ENCODE measurements at places on chromosomes 16 and 17.
A peak's percentile ranks its signal among the peaks of the same experiment; 100 is the strongest.

GRCh38 chr16:11253009-11253994, 2.7 kb downstream of the SOCS1 start:
- no peak for DNase-seq

DNA sequence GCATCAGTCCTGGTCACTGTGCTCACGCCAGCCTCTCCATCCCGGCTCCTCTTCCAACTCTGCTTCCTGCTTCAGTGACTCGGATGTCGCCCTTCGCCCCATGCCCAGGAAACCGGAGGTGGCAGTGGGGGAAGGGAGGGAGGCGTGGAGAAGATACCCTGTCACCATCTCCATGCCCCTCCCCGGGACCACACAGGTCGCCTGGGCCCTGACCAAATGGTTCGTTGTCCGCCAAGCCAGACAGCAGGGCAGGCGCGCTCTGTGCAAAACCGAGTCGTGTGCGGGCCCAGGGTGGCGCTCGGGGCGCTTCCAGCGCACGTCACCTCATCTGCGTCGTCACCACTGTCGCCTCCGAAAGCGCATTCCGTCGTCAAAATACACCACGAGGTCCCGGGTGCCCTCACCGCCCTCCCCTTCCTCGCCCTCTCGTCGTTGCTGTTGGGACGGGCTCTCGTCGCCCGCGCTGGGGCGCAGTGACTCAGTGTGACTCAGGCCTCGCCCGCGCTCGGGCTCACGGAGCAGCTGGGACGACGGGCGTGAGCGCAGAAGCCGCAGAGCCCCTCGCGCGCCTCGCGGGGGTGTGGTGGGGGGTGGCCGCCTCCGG, 39.2 kb downstream of the ZNF778 start:
- peak; percentile 84 for DNase-seq

GRCh38 chr17:35486920-35487732, 38.6 kb upstream of the SLFN13 start:
- peak; percentile 30 for DNase-seq

DNA sequence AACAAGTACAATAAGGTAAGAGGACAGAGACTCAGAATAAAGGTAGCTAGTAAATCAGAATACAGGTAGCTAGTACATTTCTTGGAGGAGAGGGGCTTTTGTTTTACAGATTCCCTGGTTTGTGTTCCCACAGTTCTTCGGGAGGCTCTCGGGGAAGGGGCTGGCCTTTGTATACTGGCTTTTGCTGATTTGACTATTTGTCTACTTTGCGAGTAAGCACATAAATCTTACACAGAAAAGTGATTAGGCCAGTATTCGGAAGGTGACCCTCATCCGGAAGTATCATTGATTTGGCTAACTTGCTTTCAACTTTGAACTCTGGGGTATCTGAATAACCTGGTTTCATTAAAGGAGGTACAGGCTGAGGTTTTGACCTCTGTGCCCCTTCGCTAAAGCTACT, 21.4 kb upstream of the SNTB2 start:
- no peak for DNase-seq

DNA sequence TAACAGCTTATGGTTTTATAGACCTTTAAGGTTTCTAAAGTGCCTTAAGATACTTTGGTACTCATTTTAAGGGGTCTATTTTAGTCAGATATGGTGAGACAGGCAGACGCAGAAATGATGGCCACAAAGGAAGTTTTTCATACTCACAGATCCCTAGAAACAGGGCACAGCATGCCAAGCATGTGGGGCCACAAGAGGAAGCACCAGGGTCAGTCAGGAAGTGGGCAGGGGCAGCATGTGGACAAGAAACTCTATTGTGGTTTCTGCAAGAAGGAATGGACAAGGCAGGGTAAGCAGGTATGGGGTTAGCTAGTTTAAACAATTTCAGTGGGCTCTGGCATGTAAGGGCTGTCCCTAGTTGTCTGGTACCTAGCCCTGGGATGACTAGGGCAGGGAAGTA, 8.5 kb downstream of the EFCAB3 start:
- DNase-seq: no peak

DNA sequence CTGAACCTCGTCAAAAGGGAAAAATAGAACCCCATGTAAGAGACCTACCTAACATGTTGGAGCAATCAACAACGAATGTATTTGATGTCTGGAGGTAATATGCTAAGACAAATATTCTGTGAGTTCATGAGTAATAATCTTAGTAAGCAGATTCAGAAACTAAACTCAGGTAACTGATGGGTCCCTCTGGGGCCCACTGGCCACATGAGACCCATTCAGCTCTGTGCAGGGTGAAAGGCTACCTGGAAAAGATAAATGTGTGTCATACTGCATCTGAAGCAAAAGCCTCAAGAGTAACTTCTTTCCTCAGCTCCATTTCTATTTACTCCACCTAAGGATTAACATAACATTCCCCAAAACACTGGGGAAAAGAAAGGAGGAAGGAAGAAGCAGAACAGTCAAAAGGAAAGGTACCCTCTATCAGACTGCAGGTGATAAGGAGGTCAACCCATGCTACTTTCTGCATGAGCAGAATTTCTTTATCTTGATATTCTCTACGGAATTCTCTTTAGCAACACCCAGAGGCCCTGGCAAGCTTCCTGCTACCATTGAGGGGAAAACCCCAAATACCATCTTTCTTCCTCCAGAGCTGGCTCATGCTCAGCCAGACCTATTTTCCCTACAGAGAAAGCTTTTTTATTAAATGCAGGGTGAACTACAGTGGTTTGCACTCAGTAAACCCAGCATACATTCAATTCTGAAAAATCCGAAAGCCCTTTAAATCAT, 37.7 kb upstream of the ABCA6 start:
- no peak for DNase-seq

GRCh38 chr16:29673501-29673900, 5.5 kb upstream of the QPRT start:
- no peak for DNase-seq

GRCh38 chr17:72613396-72613795, 479.1 kb downstream of the SLC39A11 start:
- no peak for DNase-seq

DNA sequence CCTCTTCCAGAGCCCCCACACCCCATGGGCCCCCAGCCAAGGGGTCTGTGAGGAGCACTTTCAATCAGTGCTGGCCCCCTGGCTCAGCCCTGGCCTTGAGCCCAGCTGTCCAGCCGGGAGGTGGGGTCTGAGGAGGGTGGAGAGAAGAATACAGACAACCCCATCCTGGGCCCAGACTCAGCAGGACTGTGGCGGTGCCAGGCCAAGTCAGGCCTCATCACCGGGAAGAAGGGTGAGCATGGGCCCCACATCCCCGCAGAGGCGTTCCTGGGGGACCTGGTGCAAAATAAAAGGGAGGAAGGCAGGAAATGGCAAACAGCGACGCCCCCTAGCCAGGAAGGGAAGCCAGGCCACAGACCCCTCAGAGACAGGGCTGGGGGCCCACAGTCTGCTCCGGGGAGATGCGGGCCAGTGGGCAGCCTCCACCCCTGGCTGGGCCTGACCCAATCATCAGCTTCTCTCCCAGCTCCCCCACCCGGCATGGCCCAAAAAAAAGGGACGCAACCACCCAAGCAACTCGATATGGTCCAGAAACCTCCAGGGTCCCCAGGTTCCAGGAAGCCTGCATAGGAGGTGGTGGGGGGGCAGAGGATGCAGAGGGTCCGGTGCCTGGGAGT, 20.6 kb downstream of the ZNF423 start:
- no peak for DNase-seq

- no peak for DNase-seq
Measured at GRCh38 chr17:35998018-35998545, 3.3 kb downstream of the CCL15 start.

DNA sequence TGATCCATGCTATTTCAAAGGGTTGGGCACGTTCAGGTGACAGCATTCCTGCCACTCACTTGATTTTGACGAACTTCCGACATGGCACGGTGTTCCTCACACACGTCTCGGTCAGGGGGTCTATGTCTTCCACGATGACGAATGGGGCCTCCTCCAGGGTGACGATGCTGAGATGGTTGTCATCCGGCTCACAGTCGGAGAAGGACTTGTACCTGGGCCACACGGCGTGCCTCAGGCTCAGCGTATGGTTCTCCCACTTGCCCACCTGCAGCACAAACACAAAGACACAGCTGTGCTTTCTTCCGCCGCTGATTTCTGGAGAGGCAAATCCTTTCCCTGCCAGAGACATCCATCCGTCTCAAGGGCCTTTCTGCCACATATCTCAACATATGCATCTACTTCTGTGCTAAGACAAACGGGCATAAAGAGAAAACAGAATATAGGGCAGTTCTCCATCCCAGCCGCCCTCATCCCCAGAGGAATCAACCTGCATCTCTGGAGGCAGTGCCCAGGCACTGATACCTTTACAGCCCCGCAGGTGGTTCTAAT, 332.5 kb downstream of the GRIN2A start:
- no peak for DNase-seq

DNA sequence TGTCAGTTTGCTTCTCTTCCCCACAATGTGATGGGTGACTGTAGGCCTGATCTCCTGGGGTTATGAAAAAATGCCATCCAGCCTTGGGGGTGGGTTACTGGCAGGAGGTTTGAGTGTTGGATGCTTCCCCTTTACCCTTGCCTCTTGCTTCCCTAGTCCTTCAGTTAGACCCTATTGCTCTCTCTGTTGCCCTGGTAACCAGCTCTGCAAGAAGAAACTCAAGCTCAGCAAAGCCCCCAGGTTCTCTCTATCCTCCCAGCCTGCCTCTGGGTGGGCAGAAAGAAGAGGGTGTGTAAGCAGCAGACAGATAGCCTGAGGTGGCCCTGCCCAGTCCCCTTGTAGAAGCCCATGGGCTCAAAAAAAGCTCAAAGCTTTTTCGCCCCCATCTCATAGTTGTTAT, 2.8 kb upstream of the RAPGEFL1 start:
- no peak for DNase-seq

Measured in SJSA1 (cell line).